Cortex of kidney (tissue), 1 donor: ENCODE measurements at places on chromosomes 7 and 10.

GRCh38 chr10:19628767-19629560, 187.3 kb upstream of the PLXDC2 start:
- DNase-seq: no peak

DNA sequence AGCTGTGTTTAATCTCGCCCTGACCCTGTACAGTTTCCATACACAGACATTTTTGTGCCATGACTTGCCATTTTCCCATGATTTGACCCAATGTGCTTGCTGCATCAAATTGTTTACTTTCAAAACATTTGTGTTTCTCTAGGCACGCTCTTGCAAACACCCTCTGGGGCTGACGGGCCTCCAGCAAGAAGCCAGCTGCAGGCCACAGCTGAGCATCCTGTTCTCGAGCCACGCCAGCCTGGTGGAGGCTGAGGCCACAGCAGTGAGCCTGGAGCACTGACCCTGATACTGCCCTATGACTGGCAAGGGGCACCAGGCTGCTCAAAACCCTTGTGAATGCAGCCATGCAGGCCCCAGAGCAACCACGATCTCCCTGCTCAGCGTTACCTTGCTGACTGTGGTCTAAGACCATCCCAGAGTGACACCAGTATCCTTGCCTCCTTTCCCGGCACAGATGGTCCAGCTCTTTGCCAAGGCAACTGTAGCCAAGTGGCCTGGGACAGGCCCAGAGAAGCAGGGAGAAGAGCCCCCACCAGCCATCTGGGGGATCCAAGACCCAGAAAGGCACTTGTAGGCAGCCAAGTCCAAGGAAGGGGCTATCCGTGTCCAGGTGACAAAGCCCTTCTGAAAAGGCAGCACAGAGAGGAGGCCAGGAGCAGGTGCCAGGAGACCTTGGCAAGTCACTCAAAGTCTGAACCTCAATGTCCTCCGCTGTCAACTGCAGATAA, 78.5 kb downstream of the OAT start:
- DNase-seq: no peak

DNA sequence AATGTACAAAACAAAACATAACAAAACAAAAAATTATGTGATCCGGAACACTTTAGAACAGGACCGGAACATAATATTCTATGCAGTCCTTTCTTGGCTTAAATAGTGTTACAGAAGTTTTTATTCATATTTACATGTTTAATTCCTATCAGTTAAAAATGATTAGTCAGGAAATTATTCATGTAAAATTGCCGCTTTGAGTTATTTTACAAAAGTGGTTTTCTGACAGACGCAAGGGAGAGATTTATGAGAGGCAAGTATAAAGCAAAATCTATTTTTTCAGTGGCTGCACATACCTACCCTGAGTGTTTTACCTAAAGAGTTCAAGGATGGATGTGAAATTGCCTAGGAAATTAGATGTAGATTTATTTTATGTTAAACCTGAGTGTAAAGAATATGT, 230.7 kb upstream of the DKK1 start:
- no peak for DNase-seq

GRCh38 chr7:38878694-38879457, 30.1 kb downstream of the VPS41 start:
- DNase-seq: no peak

GRCh38 chr10:52436664-52437063, 122.6 kb downstream of the DKK1 start:
- DNase-seq: no peak
